ENCODE measurements at places on chromosomes 16 and 17. TPM values are rescaled to one million over a fixed set of nuclear protein-coding genes. Genes with fewer than 3 reads are reported as not detected.

DNA sequence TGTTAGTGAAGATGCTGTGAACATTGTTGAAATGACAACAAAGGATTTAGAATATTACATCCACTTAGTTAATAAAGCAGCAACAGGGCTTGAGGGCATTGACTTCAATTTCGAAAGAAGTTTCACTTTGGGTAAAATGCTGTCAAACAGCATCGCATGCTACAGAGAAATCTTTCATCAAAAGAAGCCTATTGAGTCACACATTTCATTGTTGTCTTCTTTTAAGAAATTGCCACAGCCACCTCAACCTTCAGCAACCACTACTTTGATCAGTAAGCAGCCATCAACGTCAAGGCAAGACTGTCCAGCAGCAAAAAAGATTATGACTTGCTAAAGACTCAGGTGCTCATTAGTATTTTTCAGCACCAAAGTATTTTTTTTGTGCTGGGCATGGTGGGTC, 13.2 kb upstream of the MAP2K6 start:
- DNase-seq: no peak

The ADAD2 gene
- not detected for total RNA-seq

- DNase-seq: no peak
Measured at GRCh38 chr16:1272453-1273198, 16.8 kb downstream of the TPSD1 start.

DNA sequence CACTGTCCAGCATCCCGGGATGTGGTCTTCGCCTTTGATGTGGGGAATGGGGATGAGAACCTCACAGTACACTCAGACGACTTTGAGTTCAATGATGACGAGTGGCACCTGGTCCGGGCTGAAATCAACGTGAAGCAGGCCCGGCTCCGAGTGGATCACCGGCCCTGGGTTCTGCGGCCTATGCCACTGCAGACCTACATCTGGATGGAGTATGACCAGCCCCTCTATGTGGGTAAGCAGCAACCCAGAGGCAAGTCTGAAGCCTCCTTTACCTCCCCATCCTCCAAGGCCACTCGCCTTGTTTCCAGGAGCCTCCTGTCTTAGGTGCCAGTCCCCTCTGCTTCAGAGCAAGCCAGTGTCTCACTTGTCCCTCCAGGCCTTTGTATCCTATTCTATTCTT, 10.2 kb downstream of the CNTNAP1 start:
- DNase-seq: no peak

- DNase-seq: peak; percentile 69
Measured at GRCh38 chr17:45235416-45236281, 14.0 kb downstream of the FMNL1 start.

DNA sequence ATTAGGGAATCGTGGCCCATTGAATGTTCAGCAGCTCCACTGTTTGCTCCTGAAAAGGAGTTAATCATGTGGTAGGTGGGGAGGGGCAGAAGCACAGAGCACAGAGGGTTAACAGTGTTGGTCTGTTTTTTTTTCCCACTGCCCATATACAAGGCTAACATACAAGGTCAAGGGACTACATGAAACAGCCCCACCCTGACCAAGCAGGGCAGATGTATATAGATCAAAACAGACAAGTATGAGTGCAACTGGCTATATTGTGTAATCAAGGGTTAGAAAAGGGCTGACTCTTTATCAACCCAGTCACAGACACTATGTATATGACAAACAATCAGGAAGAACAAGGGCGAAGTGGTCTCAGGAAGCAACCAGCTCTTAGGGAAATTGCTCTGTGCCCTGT, 186.6 kb upstream of the CDH11 start:
- DNase-seq: no peak

GRCh38 chr17:79832218-79833109, 6.8 kb downstream of the CBX4 start:
- peak; percentile 62 for DNase-seq

The RNU2-1 gene
- 4,576 TPM for total RNA-seq

DNA sequence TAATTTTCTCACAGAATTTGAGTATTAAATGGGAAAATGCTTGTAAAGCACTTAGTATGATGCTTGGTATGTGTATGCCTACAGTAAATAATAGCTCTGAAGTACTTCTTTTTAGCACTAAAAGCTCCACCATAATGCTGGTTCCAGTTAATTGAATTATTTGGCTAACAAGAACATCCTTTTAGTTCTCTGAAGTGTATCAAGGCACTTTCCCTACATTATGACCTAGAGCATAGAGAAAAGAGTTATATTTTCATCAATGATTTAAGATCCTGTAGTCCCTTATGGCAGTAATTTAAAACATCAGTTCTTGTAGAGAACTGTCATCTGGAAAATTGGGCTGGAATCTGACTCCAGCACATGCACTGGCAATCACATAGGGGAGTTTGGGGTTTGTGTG, 21.9 kb upstream of the PHAF1 start:
- no peak for DNase-seq

DNA sequence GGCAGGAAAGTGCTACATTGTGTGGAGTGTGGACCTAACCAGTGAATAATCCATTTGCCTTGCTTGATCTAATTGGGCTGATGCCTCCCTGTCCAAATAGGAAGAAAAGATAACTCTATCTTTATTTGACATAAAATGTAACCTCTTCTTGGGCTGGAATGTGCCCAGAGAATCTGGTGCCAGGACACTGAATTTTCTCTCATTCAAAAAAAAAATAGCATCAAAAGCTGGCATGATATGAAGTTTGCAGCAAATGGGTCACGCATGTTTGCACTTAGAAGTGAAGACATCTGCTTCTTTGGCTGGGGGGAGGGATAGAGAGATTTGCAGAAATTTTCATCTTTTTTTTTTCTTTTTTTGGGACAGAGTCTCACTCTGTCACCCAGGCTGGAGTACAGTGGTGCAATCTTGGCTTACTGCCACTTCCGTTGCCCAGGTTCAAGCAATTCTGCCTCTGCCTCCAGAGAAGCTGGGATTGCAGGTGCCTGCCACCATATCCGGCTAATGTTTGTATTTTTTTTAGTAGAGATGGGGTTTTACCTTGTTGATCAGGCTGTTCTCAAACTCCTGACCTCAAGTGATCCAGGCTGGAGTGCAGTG, 478.2 kb upstream of the EEF2KMT start:
- no peak for DNase-seq

The DVL2 gene
- total RNA-seq: 9.6 TPM

DNA sequence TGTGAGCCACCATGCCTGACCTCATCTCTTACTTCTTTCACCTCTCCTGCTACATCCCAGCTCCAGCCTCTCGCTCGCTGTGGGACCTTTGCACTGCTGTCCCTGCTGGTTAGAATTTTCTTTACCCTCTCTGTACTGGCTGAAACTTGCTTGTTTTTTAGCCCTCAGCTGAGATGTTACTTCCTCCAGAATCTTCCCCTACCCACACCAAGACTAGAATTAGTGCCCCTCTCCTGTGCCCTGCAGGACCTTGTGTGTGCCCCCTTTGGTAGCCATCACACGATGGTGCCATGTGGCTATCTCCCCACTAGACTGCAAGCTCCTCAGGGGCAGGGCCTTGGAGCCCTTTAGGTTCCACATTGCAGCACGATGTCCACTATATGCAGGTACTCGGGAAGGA, 84.1 kb downstream of the AIPL1 start:
- no peak for DNase-seq

The ADGRG3 gene
- 1.6 TPM for total RNA-seq

Measured in right lobe of liver (tissue), 6 donors.